SK-N-SH (cell line): ENCODE measurements at places on chromosomes 11 and 22.

DNA sequence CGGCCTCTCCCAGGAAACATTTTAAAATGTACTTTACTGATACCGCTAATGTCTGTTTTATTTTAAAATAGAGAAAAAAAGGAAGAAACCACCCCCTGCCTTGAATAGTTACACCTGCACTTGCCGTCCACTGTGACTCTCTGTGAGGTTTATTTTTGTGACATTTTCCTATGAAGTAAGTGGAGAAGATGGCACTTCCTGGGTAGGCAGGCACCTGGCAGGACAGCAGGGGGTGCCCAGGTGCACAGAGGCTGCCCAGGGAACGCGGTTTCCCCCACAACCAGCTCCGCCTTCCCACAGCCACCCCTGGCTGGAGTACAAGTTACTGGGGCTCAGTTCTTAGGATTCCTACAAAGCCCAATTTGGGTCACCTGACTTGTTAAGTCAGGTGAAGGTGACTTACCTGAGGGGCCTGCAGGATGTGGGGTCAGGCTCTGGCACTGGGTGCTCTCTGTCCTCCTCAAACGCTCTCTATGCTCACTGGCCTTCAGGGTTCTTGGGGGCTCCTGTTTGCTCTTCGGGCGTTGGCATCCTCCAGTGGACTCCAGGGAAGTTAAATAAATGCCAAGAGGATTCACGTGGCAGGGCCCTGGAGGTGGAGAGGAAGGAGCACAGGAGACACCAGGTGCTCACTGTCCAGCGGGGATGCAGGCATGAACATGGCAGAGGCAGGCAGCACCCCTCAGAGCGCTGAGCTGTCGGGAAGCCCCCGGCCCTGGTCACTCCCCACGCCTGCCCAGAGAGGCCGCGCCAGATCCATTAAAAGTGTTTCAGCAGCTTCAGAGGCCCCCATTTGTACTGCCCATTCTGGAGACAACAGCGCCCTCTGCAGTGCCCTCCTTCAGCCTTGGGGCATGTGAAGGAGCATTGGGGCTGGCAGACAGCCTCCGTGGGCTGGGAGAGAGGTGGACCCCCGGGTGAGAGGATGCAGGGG, 1021.2 kb downstream of the TBC1D22A start:
- DNase-seq: no peak

GRCh38 chr22:30240541-30241417, 5.8 kb downstream of the LIF start:
- DNase-seq: no peak

- no peak for DNase-seq
Measured at GRCh38 chr11:46671958-46672315, 28.5 kb downstream of the ARHGAP1 start.

GRCh38 chr11:80815752-80816453, 1375.1 kb upstream of the TENM4 start:
- no peak for DNase-seq

DNA sequence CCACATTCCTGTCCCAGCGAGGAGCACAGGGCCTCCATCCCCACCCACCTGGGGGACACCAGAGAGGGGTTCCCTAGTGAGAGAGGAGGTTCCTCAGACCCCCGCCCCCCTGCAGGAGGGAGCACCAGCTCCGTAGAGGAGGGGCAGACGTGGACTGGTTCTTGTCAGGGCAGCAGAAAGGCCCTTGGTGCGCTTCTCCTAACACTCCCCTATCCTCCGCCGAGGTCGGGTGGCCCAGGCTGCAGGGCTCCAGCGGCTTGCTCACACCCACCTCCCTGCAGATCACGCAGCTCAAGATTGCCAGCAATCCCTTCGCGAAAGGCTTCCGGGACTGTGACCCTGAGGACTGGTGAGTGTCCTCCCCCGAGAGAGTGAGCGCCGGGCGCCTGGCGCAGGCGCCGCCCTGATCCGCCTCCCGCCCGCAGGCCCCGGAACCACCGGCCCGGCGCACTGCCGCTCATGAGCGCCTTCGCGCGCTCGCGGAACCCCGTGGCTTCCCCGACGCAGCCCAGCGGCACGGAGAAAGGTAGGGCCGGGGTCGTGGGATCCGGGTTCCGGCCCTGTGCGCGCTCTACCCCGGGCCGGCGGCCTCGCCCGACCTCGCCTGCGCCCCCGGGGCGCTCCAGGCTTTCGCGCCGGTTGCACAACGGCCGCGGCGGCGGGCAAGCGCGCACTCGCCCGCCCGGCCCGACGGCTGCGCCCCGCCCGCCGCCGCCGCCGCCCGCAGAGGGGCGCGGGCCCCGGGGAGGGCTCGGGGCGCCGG, 5.1 kb downstream of the TBX1 start:
- DNase-seq: no peak

DNA sequence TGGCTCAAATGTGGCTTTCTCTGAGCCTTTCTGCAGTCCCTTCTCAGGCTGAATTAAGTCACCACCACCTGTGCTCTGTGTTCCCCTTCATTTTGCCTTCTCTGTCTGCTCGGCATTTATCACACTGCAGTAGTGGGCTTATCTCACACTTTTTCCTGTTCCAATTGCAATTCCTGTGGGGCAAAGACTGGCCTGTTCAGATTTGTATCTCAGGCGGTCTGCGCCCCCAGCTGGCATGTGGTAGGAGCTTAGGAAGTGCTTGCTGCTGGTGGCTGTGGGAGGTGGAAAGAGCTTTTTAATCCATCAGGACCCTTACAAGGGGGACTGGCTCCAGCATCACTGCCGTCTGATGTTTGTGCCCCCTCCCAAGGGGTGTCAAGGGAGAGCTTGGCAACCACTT, 21.2 kb downstream of the BMAL1 start:
- peak; percentile 65 for DNase-seq

DNA sequence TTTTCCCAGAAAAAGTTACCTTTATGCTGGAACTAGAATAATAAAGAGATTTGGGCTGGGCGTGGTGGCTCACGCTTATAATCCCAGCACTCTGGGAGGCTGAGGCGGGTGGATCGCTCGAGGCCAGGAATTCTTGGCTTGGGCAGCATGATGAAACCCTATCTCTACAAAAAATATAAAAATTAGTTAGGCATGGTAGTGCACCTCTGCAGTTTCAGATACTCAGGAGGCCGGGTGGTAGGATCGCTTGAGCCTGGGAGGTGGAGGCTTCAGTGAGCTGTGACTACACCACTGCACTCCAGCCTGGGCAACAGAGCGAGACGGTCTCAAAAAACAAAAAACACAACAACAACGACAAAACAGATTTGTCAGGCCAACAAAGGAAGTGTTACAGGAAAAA, 119.3 kb upstream of the OR9Q1 start:
- no peak for DNase-seq

GRCh38 chr11:14644226-14645014, 816 bp downstream of the PDE3B start:
- DNase-seq: peak; percentile 73

DNA sequence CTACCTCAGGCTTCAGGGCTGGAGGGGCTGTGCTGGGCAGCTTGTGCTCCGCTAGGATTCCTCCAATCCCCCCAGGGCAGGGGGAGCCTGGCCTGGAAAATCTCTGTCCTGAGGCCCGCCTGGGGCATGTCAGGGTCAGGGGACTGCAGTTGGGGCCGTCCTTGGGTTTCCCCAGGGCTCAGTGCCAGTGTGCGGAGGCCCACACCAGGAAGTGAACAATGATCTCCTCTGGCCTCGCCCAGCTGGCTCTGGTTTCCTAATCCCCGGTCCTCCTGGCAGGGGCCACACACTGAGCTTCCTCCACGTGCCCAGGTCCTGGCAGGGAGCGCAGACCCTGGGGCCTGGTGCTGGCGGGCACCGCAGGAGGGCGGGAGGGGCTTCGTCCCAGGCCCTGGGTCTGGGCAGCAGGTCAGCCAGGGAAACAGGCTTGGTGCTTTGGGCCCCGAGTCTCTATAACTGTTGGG, 1.4 kb upstream of the MUC2 start:
- DNase-seq: no peak

DNA sequence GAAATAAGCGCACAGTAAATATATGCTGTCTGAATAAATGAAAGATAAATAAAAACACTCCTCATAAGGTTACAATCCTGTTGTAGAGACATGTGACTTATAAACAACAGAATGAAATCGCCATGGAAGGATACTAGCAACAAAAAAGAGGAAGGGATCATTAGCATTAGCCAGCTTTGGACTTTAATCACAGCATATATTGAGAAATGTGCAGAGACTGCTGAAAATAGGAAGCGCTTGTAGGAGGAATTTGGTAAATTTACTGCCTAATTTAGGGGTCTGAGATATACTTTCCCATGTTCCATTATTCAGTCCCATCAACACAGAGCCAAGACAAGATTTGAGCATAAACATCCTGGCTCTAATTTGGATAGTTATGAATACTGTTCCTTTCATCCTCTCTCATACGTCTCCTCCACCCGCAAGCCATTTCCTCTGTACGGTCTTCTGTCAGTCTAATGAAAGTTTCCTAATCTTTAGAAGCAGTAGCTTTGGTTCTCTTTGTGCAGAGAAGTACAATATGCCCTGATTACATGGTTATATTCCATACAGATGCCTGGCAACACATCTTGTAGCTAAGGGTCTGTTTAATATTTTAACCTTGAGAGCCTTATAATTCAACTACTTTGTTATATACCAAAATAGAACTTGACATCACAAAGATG, 37.1 kb upstream of the AKIP1 start:
- DNase-seq: no peak

DNA sequence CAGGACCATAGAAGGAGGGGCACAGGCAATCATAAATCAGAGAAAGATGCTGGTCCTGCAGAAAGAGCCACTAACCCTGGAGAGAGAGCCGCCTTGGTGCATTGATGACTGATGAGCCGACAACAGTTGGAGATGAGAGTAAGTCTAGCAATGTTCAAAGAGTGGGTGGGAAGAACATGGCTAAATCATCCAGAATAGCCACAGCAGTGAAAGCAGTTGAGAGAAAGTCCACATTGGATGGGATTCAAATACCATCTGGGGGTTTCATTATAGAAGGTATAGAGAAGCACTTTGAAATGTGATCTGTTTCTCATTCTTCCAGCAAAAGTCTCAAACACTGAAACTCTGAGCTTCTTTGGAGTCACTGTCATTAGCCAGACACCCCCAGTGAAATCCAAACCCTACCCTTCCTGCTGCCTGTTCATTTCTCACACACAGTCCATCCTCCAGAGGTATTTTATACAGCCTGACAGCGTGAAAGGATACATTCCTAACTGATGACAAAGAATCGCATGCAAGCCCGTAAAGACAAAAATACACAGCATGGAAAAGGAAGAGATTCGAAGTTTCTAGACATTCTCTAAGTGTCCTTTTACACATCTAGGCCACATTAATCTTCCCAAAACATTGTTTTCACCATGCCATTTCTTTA, 303.1 kb upstream of the MPPED2 start:
- no peak for DNase-seq

DNA sequence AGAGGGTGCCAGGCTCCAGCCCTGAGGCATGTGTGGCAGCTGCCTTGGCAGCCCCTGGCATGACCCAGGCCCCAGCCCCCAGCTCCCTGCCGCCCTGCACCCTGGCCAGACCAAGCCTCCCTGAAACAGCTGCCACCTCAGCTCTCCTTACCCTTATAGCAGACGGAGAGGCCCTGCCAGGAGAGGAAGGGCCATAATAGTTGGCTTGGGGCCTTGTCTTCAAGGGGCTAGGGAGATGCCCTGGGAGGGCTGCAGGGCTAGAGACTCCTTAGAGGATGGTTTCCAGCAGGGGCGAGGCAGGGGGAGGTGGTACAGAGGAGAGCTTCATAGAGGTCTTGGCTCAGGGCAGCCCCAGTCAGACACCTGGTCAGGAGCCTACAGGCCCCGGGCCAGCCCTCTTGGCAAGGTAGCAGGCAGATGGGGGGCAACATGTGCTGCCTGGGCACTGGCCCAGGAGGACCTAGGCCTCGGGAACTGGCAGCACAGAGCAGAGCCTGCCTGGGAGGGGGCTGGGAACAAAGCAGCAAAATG, 13.0 kb downstream of the SMTN start:
- peak; percentile 22 for DNase-seq

GRCh38 chr11:57491371-57492061, 24.0 kb downstream of the SLC43A1 start:
- DNase-seq: peak; percentile 73

DNA sequence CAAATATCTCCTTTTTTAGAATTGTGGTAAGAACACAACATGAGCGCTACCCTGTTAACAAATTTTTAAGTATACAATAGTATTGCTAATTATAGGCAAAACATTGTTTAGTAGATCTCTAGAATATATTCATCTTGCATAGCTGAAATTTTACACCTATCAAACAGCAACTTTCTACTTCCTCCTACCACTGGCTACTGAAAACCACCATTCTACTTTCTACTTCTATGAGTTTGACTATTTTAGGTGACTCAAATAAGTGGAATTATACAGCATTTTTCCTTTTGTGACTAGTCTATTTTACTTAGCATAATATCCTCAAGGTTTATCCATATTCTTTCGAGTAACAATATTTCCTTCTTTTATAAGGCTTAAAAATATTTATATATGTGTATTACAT, 128.4 kb downstream of the FAM76B start:
- DNase-seq: no peak

DNA sequence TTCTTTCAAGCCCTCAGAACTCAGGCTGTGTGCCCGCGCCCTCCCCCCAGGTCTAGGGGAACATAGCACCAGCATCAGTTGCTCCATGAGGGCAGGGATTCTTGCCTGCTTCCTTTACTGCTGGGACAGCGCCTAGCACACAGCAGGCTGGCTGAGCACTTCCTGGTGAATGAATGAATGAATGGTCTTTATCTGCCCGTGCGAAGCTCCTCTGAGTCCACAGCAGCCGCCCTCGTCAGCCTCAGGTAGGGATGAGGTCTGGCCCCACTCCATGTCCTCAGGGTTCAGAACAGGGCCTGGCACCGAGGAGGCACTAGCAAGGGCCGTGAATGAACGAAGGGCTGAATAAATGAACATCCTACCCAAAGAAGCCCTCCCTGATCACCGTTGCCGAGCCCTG, 27.3 kb downstream of the ARRB1 start:
- no peak for DNase-seq

DNA sequence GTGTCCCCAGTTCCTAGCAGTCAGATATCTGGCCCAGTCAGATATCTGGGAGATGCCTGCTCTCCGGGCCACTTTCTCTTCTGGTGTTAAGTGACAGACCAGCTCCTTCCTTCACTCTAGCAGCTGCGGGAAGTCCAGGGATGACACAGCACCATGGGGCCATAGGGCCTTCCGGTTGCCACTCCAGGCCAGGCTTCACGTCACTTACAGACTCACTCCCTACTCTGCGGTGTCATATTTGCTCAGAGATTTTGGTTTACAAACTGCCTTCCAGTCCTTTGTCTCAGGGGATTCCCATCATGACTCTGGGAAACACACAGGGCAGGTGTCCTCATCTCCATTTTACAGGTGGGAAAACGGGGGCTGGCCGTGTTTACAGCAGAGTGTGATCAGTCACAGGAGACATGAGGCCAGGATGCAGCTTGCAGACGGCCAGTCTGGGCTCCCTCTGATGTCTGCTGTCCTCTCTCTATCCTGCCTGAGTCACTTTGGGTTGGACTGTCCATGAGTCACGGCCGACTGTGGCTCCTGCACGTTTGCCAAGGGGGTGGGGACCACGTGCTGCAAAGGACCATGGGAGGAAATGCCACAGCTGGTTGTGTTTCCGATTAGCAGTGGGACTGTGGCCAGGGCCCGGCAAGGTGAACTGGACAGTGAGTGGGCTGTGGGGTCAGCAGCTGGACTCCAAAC, 8.2 kb upstream of the TBC1D22A start:
- DNase-seq: peak; percentile 68
